ENCODE measurements at places on chromosomes 7 and 10. TPM values are rescaled to one million over a fixed set of nuclear protein-coding genes. Genes with fewer than 3 reads are reported as not detected.

C7orf57 gene
- total RNA-seq = not detected

MMD2 gene
- total RNA-seq = not detected

SFRP5 gene
- 0.22 TPM for total RNA-seq

LRMDA gene
- total RNA-seq = 22.5 TPM

ABCC2 gene
- 5.1 TPM for total RNA-seq

DNA sequence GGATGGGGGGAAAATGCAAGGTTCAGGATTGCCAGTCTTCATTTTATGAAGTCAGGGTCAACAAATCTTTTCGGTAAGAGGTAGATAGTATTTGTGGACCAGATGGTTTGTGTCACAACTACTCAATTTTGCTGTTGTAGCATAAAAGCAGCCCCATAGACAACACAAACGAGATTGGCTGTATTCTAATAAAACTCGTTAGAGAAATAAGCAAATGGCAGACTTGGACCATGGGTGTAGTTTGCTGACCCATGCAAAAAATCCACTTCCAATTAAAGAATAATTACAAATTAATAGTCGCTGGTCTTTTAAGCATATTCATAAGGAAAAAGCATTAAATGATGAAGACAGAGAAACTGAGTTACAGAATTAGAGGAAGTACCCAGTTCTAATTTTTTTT lies 247.1 kb downstream of the CRPPA start:
- no peaks in the 10 kb centered on the region for H3K27me3 ChIP-seq
- H3K36me3 ChIP-seq = no peaks in the 10 kb centered on the region
- H3K4me1 ChIP-seq = no peaks in the 10 kb centered on the region
- H3K27ac ChIP-seq = no peak overlapping the region
- H3K4me3 ChIP-seq = no peak overlapping the region

- peaks cover 6% of the 10 kb centered on the region for H3K4me1 ChIP-seq
- H3K4me3 ChIP-seq = no peak overlapping the region
- H3K27ac ChIP-seq = no peak overlapping the region
- no peak for DNase-seq
- no peaks in the 10 kb centered on the region for H3K27me3 ChIP-seq
- no peaks in the 10 kb centered on the region for H3K36me3 ChIP-seq
Observed at GRCh38 chr7:130270947-130271800, 4.5 kb downstream of the CPA2 start.

GRCh38 chr7:277228-277627 lies 12.7 kb upstream of the FOXL3 start:
- H3K27me3 ChIP-seq = no peaks in the 10 kb centered on the region
- H3K4me1 ChIP-seq = no peaks in the 10 kb centered on the region

GRCh38 chr7:143429770-143430698 lies 13.2 kb upstream of the TAS2R60 start:
- H3K4me3 ChIP-seq = no peak overlapping the region
- H3K4me1 ChIP-seq = no peaks in the 10 kb centered on the region
- no peak overlapping the region for H3K27ac ChIP-seq
- no peak for DNase-seq
- no peaks in the 10 kb centered on the region for H3K36me3 ChIP-seq

- H3K4me1 ChIP-seq = no peaks in the 10 kb centered on the region
- H3K27ac ChIP-seq = peak overlapping the region; percentile 94
- DNase-seq = peak; percentile 92
- H3K4me3 ChIP-seq = peak overlapping the region; percentile 91
- H3K27me3 ChIP-seq = no peaks in the 10 kb centered on the region
Observed at GRCh38 chr10:17616403-17617030, 657 bp downstream of the HACD1 start.

DNA sequence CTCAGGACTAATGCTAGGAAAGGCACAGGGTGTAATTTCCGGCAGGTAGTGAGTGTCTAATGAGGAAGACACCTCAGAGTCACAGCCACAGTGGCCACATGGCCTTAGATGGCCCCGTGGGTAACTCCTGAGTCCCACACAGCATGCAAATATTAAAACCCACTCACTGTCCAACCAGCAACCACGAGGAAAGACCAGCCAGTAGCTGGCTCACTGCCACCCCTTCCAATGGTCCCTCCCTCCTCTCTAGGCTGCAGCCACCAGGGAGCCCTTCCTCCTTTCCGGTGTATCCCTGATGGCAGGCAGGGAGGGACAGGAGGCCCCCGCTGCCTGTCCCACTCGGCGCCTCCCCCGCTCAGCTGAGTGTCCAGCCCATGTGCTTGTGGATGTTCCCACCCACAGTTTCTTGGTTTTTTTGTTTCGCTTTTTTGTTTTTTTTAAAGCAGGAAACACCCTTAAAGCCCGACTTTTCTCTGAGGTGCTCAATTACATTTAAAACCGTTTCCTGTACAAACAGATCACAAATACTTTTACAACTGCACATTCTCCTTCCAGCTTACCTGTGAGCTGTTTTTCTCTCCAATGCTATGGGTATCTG lies 9.2 kb downstream of the BNIP3 start:
- DNase-seq = peak; percentile 88
- peaks cover 11% of the 10 kb centered on the region for H3K36me3 ChIP-seq
- H3K4me3 ChIP-seq = no peak overlapping the region
- no peak overlapping the region for H3K27ac ChIP-seq
- peaks cover 14% of the 10 kb centered on the region for H3K4me1 ChIP-seq
- H3K27me3 ChIP-seq = no peaks in the 10 kb centered on the region

- H3K36me3 ChIP-seq = no peaks in the 10 kb centered on the region
- peaks cover 11% of the 10 kb centered on the region for H3K4me1 ChIP-seq
- DNase-seq = peak; percentile 47
- no peaks in the 10 kb centered on the region for H3K27me3 ChIP-seq
- peak overlapping the region; percentile 70 for H3K27ac ChIP-seq
Observed at GRCh38 chr10:121597504-121598262, 561 bp downstream of the FGFR2 start.

DNA sequence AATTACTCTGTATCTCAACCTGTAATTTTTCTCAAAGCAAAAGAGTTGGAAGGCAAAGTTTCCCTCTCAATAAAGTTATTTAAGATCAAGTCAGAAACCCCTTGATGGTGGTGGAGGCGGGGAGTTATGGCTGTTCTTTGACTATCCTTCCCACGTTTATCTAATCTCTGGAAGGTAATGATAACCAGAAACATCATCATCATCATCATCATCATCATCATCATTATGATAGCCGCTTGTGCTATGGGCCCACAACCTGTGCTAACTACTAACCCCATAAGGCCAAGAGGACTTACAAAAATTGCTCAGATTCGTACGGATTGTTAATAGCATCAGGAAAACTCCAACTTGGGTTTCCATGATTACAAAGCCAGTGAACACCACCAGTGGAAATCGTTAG lies 502.3 kb downstream of the SH2D4B start:
- DNase-seq = no peak
- no peak overlapping the region for H3K27ac ChIP-seq
- no peak overlapping the region for H3K4me3 ChIP-seq

DNA sequence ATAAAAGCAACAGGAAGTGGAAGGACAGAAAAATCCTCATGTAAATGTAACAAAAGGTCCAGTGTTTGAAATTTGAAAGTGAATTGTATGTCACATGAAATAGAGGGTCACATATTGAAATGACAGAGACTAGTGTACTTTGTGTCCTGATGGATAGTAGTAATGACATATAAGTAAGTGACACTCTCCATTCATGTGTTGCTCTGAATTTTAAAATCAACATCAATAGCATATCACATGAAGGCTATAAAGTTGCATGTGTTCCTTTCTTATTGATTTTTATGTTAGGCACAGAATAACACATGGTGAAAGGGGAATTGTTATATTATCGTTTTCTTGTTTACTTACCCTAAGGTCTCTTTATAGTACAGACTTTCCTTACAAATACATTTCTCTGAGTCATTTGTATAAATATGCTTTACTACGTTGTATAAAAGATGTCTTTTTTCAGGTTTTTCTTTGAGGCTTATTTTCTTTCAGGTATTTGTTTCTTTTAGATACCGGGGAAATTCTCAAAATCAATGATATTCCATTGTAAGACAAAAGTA lies 104.6 kb upstream of the CACNA2D1 start:
- DNase-seq = no peak
- H3K27me3 ChIP-seq = no peaks in the 10 kb centered on the region
- H3K36me3 ChIP-seq = no peaks in the 10 kb centered on the region
- no peak overlapping the region for H3K4me3 ChIP-seq
- H3K4me1 ChIP-seq = no peaks in the 10 kb centered on the region

DNA sequence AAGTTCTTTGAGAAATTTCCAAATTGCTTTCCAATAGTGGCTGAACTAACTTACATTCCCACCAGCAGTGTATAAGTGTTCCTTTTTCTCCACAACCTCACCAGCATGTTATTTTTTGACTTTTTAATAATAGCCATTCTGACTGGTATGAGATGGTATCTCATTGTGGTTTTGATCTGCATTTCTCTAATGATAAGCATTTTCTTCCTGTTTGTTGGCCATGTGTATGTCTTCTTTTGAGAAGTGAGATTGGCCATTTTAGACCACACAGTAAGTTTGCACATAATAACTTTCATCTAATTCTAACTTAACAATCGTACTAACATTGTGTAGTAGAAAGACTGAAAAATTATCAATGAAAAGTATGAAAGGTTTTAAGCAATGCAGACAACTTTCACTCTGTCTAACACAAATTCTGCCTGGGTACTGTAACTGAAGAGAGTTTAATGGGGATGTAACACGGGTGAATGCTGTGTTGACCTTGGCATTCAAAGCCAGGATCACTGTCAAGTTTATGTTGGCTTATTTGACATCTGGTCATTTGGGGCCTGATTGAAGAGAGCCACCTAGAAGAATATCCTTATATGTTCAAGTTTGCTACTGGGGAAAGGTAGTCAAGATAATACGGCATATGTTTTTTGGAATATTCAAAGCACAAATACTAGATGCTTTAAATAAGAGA lies 50.4 kb downstream of the FAM171A1 start:
- no peak overlapping the region for H3K4me3 ChIP-seq
- no peak overlapping the region for H3K27ac ChIP-seq
- no peak for DNase-seq
- H3K36me3 ChIP-seq = no peaks in the 10 kb centered on the region
- no peaks in the 10 kb centered on the region for H3K27me3 ChIP-seq

DNA sequence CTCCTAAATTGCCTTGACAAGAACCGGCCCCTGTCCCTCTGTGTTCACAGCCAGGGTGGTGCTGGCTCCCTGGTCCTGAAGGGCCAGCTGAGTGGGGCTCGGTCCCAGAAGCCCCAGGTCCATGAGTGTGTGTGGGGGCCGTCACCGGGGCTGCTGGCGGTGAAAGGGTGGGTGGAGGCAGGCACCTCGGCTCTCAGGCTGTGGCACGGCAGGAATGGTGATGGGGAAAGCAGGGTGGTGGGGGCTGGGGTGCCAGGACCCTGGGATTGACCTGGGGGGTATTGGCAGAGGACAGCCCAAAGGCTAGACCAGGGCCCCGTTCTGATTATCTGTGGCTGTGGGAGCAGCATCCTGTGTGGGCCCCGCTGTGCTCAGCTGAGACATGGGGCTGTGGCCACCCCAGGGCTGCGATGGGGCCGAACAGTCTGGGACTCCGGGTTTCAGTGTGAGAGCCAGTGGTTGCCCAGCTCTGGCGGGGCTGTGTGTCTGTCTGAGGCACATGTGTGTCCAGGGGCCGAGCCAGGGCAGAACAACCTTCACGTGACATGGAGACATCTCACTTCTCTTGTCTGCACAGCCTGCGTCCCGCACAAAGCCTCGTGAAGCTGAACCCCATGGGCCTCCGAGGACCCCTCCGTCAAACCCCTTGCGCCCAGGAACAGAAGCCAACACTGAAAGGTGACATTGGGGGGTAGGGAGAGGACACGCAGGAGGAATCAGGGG lies 144.2 kb downstream of the ELFN1 start:
- H3K27ac ChIP-seq = no peak overlapping the region
- H3K36me3 ChIP-seq = no peaks in the 10 kb centered on the region
- no peak overlapping the region for H3K4me3 ChIP-seq
- H3K27me3 ChIP-seq = no peaks in the 10 kb centered on the region
- DNase-seq = no peak
- H3K4me1 ChIP-seq = peaks cover 29% of the 10 kb centered on the region

GRCh38 chr10:5975641-5976473 lies 1.5 kb downstream of the IL15RA start:
- DNase-seq = peak; percentile 14
- H3K36me3 ChIP-seq = no peaks in the 10 kb centered on the region
- H3K4me3 ChIP-seq = no peak overlapping the region
- peak overlapping the region; percentile 93 for H3K27ac ChIP-seq

- no peaks in the 10 kb centered on the region for H3K36me3 ChIP-seq
- H3K4me3 ChIP-seq = no peak overlapping the region
- DNase-seq = no peak
- no peaks in the 10 kb centered on the region for H3K4me1 ChIP-seq
- H3K27ac ChIP-seq = no peak overlapping the region
- H3K27me3 ChIP-seq = no peaks in the 10 kb centered on the region
Observed at GRCh38 chr7:107309296-107309695, 140.5 kb downstream of the HBP1 start.

DNA sequence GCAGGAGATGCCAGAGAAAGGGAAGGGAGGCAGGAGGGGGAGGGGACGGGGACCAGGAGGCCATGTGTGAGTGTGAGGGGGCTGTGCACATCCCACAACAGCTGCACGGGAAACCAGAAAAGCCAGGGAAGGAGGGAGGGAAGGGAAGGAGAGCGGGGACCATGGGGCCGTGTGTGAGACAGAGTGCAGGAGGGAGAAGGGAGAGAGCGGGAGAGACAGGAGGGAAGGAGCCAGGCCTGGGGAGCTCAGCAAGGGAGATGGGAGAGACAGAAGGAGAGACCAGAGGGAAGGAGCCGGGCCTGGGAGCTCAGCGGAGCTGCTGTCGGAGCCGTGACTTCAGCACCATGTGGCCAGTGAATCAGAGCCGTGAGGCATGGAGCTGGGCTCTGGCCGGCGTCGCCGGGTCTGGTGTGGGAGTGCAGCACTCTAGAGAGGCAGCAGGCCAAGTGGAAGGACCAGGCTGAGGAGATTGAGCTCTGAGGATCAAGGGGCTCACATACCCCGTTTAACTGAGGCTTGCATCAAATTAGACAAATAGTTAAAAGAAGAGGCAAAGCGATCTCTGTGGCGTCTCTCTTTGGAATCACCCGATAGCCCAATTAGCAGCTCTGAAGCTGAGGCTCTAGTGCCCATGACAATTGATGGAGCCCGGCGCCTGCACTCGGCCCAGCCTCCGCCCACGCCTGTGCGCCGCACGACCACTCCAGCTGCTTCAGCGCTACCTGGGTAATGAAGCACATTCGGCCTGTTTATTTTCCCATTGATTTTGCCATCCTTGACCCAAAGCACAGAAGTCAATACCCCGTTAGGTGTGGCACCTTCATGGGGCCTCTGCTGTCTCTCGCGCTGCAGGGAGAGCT lies 150.4 kb downstream of the MAD1L1 start:
- no peak for DNase-seq
- no peak overlapping the region for H3K4me3 ChIP-seq
- no peaks in the 10 kb centered on the region for H3K36me3 ChIP-seq

DNA sequence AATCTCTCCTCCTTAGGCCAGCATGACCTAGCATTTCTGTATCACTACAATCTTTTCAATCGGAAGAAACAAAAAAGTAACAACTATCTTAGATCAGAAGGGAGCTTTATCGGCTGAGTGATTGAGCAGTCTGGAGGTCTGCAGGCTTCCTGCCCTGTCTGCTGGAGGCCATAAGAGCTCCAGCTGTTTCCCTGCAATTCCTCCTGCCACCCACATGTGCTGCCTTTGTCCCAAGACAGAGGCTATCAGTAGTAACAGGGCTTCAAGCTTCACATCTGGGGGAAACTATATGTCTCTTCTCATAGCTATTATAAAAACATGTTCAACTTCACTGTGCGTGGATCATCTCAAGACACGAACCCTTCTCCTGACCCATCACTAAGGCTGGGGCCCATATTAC lies 70.1 kb upstream of the VWC2 start:
- no peaks in the 10 kb centered on the region for H3K4me1 ChIP-seq
- no peaks in the 10 kb centered on the region for H3K36me3 ChIP-seq
- no peak for DNase-seq
- H3K27me3 ChIP-seq = no peaks in the 10 kb centered on the region
- no peak overlapping the region for H3K27ac ChIP-seq

GRCh38 chr10:101018600-101019439 lies 12.1 kb downstream of the PDZD7 start:
- no peaks in the 10 kb centered on the region for H3K36me3 ChIP-seq
- no peak overlapping the region for H3K4me3 ChIP-seq
- no peak overlapping the region for H3K27ac ChIP-seq
- H3K27me3 ChIP-seq = peaks cover 7% of the 10 kb centered on the region
- peak; percentile 75 for DNase-seq

All from thyroid gland (tissue), 4 donors.